Cortex of kidney (tissue), 1 donor: ENCODE measurements at places on chromosomes 4 and X.

DNA sequence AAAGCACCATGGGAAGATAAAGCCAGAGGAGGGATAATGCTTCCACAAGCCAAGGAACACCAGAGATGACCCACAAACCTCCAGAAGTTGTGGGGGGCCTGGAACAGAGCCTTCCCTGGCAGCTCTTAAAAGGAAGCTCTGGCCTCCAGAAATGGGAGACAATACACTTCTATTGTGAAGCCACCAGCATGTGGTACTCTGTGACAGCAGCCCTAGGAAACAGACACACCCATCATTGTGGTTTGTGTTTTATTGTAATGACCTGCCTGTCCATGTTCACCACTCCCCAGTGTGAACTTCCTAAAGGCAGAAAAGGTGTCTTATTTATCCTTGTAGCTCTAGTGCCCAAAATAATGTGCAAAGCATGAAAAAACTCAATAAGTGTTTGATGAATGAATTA lies 264.1 kb upstream of the GATB start:
- DNase-seq: no peak

DNA sequence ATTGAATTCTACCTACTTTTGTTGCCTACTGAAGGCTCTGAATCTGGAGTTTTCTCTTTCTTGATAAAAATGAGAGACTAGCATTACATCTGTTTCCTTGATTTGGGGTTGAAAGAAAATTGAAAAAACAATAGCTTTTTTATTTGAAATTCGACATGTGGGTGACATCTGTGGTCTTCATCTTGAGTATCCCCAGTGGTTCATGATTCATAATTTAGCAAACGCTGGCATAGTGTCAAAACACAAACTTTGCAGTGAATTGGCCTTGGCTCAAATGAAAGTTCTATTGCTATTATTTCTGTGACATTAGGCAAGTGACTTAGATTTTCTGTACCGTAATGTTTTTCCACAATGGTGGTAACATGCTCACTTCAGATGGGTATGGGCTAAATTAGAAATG lies 747.6 kb downstream of the PCDH7 start:
- no peak for DNase-seq

GRCh38 chr4:7192252-7193029 lies at the start of gene SORCS2:
TSS of gene SORCS2 (plus strand) at chr4:7192538.
- DNase-seq: no peak

DNA sequence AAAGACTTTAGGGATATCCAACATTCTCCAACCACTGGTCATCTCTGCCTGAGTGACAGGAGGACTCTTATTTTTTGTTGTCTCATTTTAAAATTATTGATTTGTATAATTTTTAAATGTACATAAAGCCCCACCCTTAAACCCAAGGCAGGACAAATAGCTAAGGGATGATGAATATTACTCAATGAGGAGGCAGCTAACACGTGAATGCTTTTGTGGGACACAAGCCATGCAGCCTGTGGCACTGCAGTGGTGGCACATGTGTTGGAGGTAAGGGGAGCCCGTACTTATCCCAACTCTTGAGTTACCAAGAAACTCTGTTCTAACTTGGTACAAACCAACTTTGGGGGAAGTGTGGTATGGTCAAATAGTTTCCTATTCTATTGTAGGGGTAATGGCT lies 19.5 kb downstream of the MID1IP1 start:
- DNase-seq: no peak

- DNase-seq: no peak
Observed at GRCh38 chr4:122687531-122688061, 44.9 kb upstream of the BBS12 start.

GRCh38 chr4:25838526-25838925 lies 24.3 kb downstream of the SEL1L3 start:
- no peak for DNase-seq

DNA sequence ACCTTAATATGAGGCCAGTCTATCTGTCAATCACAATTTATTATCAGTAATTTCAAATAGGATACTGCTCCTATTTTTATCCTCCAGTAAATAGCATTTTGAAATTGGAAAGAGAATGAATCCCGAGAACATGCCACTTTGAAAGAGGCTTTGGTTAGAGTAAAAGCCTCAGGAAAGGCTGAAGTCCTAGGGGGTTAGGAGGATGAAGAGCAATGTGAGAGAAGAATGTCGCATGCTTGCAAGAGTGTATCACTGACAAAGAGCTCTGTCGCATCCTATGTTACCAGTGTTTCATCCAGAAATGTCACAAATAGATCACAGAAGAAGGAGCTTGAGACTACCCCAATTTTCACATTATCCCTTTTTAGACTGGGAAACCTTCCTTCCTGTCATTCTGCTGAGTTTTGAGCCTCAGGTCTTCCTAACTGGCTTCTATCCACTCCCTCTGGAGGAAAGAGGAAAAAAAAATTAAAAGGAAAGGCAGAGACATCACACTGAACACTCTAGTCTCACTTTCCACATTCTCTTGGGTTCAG lies 39.8 kb downstream of the GPM6A start:
- no peak for DNase-seq

GRCh38 chr4:183441276-183441675 lies 3.2 kb upstream of the CDKN2AIP start:
- no peak for DNase-seq

DNA sequence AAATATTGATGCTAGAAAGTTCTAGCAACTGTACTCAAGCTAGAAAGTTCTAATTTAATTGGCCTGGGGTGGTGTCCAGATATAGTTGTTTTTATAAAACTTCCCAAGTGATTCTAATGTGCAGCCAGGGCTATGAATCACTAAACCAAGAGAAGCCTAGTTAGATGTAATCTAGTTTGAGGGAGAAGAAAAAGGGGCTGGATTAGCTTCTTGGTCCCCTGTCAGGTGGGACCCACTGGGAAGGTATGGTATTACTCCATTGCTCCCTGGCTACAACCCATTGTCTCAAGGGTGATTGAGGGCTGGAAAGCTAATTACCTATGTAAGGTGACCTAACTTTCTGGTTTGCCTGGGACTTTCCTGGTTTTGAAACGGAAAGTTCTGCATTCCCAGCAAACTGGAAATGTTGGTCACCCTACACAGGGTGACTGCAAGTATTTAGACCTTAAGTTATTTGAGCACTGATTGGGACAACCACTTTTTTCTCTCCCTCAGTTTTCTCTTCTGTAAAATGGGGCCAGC lies 23.9 kb upstream of the MSN start:
- DNase-seq: no peak

DNA sequence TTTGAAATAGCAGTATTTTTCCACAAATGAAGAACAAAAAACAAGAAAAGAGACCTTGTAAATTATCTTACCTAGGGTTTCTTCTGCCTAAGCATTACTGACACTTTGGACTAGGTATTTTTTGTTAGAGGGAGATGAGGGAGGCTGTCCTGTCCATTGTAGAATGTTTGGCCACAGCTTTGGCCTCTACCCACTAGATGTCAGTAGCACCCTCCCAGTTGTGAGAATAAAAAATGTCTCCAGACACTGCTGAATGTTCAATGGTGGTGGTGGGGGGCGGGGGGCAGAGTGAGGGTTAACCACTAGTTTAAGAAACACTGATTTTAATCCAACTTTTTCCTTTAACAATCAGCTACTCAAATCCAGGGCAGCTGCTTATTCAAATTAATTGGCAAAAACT lies 25.8 kb downstream of the OTUD4 start:
- DNase-seq: no peak

DNA sequence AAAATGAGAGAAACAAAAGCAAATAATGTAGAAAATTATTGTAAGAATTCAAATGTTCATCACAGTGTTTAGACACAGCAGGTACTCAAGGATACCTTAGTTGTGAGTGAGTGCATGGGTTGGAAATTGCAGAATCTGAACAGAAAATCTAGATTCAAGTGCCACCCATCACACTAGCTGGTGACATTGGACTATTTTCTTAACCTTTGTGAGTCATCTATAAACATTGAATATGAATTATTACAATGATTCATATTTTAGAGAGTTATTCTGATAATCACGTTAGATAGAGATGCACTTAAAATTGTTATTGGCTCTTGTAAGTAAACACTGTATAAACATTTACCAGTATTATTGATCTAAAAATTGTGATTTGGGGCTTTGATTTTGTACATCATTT lies 1113.1 kb downstream of the STIM2 start:
- DNase-seq: no peak

DNA sequence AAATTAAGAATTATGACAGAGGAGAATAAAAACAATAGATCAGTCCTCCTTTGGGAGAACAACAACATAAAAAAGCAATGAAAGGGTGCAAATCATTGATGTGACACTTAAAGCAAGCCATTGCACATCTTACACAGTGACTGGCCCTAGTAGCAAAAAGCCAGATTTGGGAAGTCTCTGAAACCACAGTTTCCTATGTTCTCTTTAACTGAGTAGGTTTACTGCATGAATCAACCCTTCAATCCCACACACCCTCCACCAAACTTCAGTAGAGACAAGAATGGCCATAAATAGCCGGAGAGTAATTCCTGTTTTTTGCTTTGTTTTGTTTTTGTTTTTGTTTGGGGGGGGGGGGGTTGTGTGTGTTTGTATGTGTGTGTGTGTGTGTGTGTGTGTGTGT lies 180.8 kb downstream of the VEGFC start:
- DNase-seq: no peak

DNA sequence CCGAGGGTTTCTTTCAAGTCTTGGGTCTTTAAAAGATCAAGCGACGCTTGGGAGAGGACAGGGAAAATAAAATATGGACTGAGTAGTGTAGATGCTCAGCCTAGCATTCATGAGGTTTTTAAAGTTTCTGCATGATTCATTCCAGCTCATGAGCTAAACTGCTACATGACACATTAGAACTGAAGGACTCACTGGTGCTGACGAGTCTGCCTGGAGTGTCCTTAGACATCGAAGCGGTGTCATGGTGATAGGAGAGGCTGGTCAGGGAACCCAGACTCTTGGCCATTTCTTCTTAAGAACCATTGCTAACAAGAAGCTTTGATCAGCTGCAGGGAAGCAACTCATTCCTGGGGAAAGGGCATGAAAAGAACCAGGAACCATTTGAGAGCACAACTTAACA lies 158.6 kb downstream of the TRIML1 start:
- no peak for DNase-seq

GRCh38 chr4:80172203-80172602 lies 25.1 kb upstream of the PRDM8 start:
- DNase-seq: no peak

DNA sequence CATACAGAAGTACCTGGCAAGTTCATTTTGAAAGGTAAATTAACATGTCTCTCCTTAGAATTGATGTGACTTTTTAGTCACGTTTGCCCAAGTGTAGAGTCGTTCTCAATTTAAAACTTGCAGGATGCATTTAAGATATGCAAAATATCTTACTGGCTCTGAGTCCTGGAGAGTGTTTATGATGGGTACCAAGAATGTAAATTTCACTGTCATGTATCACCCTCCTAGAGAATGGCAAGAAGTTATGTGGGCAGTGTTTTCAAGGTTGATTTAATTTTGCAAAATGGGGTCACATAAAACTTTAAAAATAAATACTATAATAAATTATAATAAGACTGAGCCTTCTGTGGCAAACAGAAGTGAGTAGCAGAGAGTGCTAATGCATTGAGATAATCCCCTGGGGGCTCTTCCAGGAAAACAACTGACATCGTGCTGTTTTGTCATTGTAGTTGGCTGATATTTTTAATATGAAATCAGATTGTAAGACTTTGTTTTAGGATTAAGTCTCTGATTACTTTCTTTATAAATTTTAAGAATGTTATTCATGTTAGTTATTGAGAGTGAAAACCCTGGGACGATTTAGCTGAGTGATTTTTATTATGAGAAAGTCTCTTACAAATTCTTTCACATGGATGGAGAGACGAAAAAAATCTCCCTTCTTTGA lies 103.0 kb downstream of the AFF1 start:
- no peak for DNase-seq

DNA sequence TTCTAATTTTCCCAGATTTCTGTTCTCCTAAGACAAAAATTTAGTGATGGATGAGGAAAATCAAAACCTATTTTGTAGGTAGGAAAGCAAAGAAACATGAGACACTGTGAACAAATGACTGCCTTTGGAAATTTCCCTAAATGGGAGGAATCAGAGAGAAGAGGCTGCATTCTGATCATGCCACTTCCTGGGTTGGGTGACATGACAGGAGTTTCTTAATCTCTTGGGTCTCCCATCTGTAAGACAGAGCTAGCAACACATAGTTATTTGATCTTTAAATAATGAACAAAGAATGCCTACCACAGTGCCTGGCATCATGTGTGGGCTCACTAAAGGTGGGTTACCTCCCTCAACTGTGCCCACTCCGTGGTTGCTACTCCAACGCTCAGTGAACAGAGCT lies 57.1 kb downstream of the CCDC149 start:
- no peak for DNase-seq

- DNase-seq: no peak
Observed at GRCh38 chr4:149912000-149912399, 96.4 kb upstream of the IQCM start.

DNA sequence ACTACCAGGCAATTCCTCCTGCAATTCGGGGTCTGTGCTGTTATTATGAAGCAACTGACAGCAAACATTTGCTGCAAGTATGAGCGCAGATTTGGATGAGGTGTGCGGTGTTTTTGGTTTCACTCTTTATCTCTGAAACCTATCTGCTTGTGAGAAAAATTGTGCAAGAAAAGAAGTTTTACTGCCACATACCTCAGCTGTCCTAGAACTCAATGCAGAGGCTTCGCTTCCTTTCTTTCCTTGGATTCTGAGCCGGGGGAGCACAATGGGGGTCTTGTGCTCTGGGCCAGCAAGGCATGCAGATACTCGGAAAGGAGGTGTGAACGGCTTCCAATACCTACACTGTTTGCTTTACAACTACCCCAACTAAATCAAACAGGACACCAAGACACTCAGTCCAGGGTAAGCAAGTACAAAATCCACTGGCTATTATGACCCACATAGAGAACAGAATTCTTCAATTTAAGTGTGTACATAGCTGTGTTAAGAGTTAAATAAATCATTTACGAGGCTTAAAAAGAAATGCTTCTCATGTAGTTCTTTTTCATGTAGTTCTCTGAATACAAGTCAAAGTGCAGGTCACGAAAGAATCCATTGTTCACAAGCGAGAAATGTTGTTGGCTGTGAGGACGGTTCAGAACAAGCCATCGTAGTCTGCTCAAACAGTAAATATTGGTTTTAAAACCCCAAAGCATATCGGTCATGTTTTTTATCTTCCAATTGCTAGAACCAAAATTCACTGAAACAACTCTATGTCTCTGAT lies 1.1 kb downstream of the SORBS2 start:
- no peak for DNase-seq

DNA sequence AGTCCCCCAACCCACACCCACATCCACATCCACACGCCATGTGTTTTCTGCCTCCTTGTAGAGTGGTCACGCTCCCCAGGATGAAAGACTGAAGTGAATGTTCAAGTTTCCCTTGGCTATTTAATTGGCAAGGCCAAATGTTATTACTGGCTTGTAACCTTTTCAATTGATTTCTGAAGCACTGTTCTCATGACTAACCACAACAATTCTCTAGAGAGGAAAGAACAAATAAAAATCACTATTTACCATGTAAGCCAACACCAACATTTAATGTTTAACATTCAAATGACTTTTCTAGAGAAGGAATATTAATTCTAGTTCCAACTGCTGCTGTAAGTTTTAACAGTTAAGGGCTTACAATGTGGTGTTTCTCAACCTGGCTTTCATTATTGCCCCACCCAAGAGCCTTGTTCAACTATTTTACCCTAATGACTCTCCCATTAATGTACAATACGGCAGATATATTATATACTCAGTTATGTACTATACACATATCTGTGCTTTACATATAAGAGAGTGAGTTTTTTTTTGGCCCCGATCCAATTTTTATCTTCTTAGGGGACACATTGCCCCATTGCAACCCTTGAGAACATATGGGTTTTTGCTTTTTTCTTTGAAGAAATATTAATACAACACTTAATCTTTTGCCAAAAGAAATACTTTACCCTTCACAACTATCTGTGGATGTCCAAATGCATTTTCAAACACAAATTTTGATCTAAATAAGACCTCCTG lies 46.5 kb downstream of the RELL1 start:
- DNase-seq: no peak
